ENCODE measurements at places on chromosomes 16 and 17.

GRCh38 chr17:42221886-42222745 lies 27.8 kb upstream of the GHDC start:
- DNase-seq: peak; percentile 2

GRCh38 chr17:66654106-66654740 lies 180.7 kb upstream of the CACNG5 start:
- no peak for DNase-seq

DNA sequence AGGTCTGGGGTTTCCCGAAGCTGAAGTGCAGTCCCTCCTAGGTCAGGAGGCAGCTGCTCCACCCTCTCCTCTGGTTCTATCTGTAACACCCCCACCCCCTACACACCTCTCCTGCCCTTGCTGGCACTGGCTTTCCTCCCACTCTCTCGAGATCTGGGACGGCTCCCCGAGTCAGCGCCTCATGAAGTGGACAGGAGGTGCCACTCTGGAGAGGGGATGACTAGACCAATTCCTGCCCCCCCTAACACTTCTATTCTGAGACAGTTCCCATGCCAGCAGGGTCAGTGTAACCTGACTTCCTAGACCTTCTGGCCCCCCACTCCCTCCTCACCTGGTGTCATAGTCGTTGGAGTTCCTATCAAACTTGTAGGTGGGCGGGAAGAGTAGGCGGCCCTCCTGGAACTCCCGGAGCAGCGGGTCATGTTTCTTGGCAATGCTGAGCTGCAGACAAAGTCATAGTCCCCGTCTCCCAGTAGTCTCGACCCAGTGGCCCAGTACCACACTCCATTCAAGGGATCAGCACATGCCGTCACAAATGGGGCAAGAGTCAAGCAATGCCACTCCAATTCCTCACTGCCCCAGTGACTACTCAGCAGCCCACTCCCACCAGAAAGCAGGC lies 9.7 kb downstream of the INPP5K start:
- DNase-seq: no peak

DNA sequence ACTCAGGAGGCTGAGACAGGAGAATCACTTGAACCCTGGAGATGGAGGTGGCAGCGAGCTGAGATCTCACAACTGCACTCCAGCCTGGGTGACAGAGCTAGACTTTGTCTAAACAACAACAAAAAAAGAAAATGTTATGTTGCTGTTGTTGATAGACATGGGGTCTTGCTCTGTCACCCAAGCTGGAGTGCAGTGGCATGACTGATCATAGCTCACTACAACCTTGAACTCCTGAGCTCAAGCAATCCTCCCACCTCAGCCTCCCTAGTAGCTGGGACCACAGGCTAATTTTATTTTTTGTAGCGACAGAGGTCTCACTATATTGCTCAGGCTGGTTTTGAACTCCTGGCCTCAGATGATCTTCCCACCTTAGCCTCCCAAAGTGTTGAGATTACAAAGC lies 20.0 kb downstream of the FBXO47 start:
- DNase-seq: no peak

DNA sequence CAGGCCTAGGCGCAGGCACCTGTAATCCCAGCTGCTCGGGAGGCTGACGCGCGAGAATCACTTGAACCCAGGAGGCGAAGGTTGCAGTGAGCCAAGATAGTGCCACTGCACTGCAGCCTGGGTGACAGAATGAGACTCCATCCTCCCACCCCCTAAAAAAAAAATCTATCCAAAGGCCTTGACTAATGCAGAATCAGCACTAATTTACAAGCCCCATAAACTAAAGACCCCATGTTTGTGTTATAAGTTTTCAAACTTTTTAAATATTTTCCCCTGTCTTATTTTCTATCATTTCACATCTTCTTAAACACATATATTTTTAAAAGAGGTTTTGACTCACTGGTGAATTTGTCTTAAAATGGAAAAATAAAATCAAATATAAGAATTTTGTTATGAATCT lies 713.1 kb downstream of the WWOX start:
- no peak for DNase-seq

- DNase-seq: no peak
Observed at GRCh38 chr17:80242505-80242904, 18.1 kb upstream of the RNF213 start.

- DNase-seq: peak; percentile 38
Observed at GRCh38 chr16:58628845-58629732, 537 bp downstream of the CNOT1 start.

DNA sequence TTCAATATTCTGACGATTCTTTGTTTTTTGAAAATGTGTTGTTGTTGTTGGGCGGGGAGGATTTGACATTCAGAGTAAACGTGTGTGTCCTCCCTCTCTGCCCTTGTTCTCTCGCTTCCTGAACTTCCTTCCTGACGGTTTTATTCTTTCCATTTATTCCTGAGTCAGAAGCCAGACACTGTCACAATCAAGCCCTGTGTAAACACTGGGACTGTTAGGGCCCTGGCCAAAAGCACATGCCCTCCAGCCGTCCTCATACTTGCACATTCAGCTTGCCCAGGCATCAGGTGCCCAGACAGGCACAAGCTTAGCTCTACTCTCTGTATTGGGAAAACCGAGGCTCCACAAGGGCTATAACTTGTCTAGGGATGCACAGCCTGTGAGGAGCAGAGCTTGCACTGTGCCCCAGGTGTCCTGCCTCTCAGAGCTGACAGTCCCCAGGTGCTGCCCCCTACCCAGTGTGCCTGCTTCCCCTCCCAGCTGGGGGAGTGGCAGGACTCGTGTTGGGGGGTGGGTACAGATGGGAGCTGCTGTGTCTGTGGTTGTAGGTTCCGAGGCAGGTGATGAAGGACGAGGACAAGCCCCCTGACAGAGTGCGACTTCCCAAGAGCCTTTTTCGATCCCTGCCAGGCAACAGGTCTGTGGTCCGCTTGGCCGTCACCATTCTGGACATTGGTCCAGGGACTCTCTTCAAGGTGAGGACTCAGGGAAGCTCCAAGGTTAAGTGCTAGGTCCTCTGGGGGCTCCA lies 9.7 kb downstream of the ADGRG3 start:
- DNase-seq: no peak
